Forelimb muscle (tissue), 1 donor: ENCODE measurements at places on chromosomes 11 and 22. TPM values are rescaled to one million over a fixed set of nuclear protein-coding genes. Genes with fewer than 3 reads are reported as not detected.

UEVLD gene
- polyA plus RNA-seq = 14.3 TPM

DNA sequence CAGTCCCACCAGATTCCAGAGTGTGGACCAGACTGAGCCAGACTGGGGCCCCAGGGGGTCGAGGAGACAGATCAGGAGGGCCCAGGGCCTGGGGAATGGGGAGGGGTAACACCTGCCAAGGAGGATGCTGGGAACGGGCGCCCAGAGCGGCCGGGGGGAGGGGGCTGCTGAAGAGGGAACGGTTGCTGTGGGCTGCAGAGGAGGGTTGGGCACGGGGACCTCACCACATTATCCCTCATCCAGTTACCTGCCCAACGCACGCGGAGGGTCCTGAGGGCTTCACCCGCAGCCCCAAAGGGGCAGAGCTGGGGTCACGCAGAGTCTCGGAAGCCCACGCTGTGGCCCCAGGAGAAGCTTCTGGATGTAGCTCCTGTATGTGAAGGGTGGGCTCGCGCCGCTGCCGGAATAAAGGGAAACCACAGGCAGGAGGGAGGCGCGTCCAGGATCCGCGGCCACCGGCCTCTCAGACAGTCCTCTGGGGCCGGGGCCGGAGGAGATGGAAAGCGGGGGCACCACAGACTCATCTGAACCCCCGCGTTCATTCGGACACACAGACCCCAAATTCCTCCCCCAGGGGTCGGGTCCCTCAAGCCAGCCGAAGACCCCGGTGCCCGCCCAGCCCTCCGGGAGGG, 866 bp upstream of the SELENOO start:
- no peak for DNase-seq

- no peak for DNase-seq
These were observed 78.9 kb downstream of the C11orf58 start for GRCh38 chr11:16817351-16817750.

GRCh38 chr11:77069336-77069968, 2.7 kb downstream of the CAPN5 start:
- DNase-seq = no peak

RIMBP3C gene
- 0.35 TPM for polyA plus RNA-seq

DNA sequence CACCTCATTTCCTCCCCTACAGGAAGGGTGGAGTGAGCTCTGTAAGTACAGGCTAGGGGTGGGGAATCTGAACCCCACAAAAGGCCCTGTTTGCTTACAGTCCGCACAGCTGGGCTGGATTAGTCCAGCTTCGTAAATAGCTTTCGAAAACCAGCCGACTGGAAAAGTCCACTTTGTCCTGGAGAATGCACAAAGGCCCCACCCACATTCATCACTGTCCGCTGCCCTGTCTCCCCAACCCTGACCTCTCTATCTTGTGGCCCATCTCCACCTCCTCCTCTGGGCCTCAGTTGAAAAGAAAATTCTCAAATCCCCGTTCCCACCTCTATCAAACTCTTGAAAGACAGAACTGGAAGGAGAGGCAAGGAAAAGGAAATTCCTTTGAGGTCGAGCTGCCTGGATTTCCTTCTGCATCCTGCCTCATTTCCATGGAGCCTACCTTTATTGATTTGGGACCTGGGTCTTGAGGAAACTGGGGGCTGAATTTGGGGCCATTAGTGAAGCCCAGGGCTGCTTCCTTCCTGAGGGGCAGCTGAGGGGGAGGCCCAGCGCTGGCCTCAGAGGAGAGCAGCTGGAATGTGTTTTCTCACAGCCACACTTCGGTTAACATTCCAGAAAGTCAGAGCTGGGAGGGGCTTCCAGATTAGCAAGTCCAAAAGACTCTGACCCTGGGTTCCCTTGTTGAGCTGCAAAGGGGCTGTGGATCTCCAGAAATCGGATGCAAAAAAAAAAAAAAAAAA, 147.6 kb downstream of the FBXO7 start:
- peak; percentile 78 for DNase-seq

GRCh38 chr11:133887692-133888332, 42.5 kb upstream of the SPATA19 start:
- DNase-seq = no peak

OR5M10 gene
- not detected for polyA plus RNA-seq

GRCh38 chr22:31742115-31742514, 7.8 kb downstream of the PRR14L start:
- no peak for DNase-seq

GRCh38 chr11:83493917-83494316, 207.8 kb upstream of the CCDC90B start:
- no peak for DNase-seq

TLCD5 gene
- polyA plus RNA-seq = 9.6 TPM

DNA sequence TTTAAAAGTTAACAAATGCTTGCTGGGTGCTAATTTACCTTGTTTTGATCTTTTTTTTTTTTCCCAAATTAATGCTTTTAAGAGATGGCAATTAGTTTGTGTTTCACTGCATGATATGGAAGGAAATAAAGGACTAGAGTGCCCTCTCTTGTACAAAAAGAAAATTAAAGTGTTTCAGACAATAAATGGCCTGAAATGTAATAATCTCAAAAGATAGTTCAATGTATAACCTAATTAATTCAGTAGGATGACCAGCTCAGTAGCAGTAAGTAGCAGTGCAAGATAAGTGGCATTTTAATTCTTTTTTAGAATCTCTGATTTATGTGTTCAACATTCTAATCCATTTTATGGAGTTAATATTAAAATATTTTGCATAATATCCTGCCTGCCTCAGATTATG, 39.9 kb upstream of the MYO18B start:
- DNase-seq = no peak

HBG2 gene
- 4,005 TPM for polyA plus RNA-seq

- no peak for DNase-seq
These were observed 10.2 kb downstream of the SCUBE2 start for GRCh38 chr11:9081153-9081552.

ST14 gene
- 0.40 TPM for polyA plus RNA-seq

GRCh38 chr11:109039611-109040010, 374.7 kb downstream of the DDX10 start:
- DNase-seq = no peak
